GM04503 (cell line): ENCODE measurements at places on chromosomes 13 and 19.

DNA sequence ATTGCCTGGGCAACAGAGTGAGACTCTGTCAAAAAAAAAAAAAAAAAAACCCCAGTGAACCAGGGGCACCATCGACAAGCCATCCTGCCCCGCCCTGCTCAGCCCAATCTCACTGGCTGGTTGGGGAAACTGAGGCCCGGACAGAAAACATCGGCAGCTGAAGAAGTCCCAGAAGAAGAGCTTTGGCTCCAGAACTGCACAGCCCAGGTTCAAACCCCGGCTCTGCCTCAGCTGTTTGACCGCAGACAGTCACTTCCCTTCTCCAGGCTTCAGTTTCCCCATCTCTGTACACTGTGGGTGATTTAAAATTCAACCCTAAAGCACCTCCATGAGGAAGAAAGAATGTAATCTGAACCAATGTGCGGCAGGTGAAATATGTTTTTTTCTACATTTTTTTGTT lies 9.4 kb upstream of the SEMA6B start:
- DNase-seq, result no peak

GRCh38 chr13:90806892-90807291 lies 540.6 kb upstream of the MIR17HG start:
- no peak for DNase-seq

- DNase-seq, result no peak
These were observed 125.1 kb downstream of the NALCN start for GRCh38 chr13:101291206-101291605.

DNA sequence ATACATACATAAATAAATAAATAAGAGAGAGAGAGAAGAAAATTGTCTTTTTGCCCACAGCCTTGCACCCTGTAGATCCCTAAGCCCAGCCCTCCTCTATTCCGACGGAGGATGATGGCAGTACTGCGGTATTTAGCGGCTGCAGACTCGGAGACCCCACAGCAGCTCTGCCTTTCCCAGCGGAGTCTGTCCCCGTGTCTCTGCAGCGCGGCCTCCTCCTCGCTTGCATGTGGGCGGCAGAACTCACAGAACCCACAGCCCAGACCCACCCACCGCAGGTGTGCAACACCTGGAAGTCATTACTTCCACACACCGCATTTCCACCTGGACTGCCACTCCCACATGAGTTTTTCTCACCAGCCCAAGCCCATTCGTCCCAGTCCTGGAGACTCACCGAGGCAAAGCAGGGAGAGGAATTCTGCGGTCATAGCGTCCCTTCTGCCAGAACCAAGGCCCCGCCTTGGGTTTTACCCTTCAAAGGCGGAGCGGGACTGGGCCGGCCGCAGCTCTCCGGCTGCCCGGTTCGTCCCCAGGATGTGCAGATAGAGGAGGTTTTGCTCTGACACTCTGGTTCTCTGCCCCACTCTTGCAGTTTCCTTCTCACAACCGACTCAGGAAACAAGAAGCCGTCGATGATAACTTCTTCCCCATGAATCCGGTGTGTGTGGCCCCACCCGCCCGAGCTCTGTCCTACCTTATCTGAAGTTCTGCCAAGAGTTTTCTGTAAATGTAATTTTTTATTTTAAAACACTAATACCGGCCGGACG lies at the start of gene VSTM1:
TSS of gene VSTM1 (minus strand) at position 548 of the 767 bp plus-strand sequence. CDS start at position 428, 120 bp downstream.
- no peak for DNase-seq
